ENCODE measurements at places on chromosomes 4 and X. TPM values are rescaled to one million over a fixed set of nuclear protein-coding genes. Genes with fewer than 3 reads are reported as not detected.

The WDR17 gene
- not detected for polyA plus RNA-seq

The BDH2 gene
- 44.6 TPM for polyA plus RNA-seq

The UBA1 gene
- polyA plus RNA-seq = 173 TPM

The STPG2 gene
- polyA plus RNA-seq = not detected

The NAP1L2 gene
- polyA plus RNA-seq = 4.2 TPM

The HS3ST1 gene
- polyA plus RNA-seq = not detected

The SHOX gene
- not detected for polyA plus RNA-seq

The GTPBP6 gene
- polyA plus RNA-seq = 42.8 TPM

The CLDN24 gene
- not detected for polyA plus RNA-seq

The GPR173 gene
- not detected for polyA plus RNA-seq

The KIT gene
- polyA plus RNA-seq = not detected

The DLG3 gene
- 9.7 TPM for polyA plus RNA-seq

The MAGEB1 gene
- polyA plus RNA-seq = not detected
